Activated CD8-positive, alpha-beta memory T cell treated with anti-CD3 and anti-CD28 coated beads for 4 hours (primary cell): ENCODE measurements at places on chromosomes 6 and 20.

DNA sequence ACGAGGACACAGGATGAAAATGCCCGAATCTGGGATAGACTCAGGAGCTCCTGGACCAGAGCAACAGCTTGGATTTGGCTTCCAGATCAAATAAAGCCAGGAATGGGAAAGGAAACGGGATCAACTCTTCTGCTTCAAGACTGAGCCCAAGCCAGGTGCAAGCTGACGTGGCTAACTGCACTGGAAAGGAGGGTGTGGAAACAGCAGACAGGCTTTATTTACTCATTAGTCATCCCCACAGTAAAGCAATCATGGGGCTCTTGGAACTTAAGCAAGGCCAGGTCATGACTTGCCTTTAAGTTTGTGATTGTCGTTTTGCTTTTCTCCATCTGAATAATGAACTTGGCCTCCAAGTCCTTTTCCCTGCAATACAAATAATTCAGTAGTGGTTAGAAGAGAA, 45.2 kb downstream of the KIF16B start:
- no peak for DNase-seq

DNA sequence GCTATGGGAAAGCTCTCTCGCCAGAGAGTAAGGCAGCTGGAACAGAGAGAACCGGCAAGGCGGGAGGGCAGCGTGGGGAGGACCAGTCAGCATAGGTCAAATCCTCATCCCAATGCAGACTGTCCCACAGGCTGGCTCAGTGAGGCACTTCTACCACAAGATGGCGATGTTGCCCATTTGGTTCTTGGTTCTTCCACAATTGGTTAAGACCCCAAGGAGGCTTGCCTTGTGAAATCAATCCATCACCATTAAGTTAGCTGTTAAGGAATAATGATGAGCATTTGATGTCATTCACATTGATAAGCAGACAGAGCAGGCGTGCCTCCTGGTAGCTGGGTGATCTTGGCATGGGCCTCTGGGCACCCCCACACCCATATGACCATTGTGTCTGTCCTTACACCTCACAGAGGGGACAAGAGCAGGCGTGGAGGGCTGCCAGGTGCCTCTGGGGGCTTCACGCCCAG, 2.4 kb downstream of the CSTL1 start:
- DNase-seq = peak; percentile 27

- no peak for DNase-seq
Measured at GRCh38 chr6:154435400-154435945, 75.0 kb downstream of the CNKSR3 start.

DNA sequence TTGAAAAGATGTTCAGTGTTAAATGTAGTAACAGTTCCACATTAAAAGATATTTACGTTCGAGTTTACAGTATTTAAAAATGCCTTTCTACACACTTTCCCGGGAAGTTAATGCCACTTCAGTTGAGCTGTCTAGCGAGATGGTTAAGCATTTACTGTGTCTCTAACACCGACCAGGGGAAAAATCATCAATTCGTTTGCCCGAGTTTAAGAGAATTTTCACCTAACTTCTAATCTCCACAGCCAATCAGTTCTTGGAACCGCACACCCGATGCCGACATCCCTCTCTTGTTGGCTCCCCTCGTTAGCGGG, 58.2 kb downstream of the FAM217A start:
- no peak for DNase-seq

DNA sequence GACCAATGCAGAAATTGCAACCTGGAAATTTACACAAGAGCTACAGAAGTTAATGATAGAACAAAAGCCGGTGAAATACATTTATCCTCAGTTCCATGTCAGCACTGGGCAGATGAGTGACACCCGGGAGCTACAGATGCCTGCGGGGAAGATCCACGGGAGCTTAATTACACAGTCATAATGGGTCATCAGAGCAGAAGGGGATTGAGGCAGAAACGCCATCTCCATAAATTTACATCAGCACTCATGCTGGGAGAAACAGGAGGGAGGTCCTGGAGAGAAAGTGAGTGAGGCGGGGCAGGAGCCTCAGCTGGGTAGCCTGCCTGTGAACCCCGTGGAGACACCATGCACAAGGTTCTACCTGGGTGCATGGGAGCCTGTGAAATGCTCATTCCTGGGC, 37.6 kb upstream of the CST7 start:
- DNase-seq = no peak
